GM23338 (cell line): ENCODE measurements at places on chromosomes 12 and 14. TPM values are rescaled to one million over a fixed set of nuclear protein-coding genes. Genes with fewer than 3 reads are reported as not detected.

DNA sequence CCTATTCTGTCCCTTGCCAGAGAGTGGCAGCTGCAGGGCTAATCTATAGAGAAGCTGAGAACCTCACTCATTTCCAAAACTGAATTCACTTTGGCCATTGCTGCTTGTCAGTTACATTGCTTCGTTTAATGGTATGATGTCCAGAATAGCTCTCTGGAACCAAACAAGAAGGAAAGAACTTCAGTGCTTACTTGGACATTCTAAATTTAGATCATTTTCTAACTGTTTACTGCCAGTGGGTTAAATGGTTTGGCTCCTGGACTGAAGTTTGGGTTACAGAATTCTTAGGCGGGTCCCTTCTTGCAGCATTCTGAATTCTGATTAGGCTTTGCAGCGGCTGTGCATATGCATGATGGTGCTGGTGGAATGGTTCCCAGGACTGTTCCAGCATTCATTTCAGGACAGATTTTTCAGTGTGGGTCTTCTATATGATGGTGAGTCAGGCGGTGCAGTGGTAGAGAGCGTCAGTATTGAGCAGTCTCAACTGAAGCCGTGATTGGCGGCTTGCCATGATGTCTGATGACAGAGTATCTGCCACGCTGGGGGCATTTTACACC, 148.7 kb downstream of the DYRK2 start:
- DNase-seq = no peak

Gene ZFYVE21
- 89.6 and 116 TPM in 2 replicates for total RNA-seq

DNA sequence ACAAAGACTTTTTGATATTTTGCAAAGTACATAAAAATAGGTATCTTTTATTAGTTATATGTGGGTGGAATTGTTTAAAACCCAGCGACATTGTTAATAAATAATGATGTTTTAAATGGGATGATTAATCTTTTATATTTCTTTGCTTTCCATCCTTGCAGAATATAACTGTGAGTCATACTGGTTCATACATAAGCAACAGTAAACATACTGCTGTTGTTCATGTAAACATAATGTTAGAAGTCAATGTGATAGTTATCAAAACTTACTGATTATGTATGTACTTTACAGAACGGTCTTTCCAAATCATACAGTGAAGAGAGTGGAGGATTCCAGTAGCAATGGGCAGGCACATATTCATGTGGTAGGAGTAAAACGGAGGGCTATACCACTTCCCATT, 119.8 kb downstream of the ARID2 start:
- DNase-seq = no peak

Gene ZNF385A
- 10.9 and 22.3 TPM in 2 replicates for total RNA-seq
